ENCODE measurements at places on chromosomes 13 and 19.

DNA sequence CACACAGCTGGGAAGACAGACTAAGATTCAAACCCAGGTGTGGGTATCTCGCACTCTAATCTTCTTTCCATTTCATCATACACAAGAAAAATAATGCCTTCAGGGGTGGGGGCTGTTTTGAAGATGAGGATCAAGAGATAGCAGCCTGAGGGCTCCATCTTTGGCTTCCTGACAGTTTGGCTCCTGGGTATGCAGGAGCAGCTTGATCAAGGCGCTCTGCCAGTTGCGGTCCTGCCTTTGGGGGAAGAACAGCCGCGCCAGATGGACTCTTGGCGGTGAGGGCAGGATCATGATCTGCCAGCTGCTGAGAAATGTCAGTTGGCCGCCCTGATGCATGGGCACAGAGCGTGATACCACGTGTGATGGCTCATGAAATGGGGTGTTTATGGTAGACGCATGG is 119.1 kb downstream of the IER2 start:
- DNase-seq = no peak

DNA sequence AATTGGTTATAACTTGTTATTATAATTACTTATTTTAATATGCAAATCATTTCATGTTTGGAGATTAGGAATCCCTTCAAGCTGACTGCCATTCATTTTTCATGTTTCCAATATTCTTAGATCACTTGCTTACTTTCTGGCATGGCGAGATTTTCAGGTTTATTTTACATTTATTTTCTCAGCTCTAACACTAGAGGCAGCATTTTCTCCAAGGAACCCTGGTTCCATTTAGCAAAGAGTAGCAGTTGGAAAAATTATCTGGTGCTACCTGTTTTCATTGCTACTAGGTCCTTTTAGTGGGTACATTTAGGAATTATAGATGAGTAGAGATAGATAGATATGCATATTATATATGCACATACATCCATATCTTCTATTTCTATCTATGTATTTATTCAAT is 90.9 kb upstream of the TRPC4 start:
- no peak for DNase-seq

- DNase-seq = no peak
Measured at GRCh38 chr19:14772467-14772866, 5.9 kb downstream of the ADGRE2 start.

- DNase-seq = no peak
Measured at GRCh38 chr13:52798770-52799430, 49.5 kb downstream of the PCDH8 start.

- DNase-seq = no peak
Measured at GRCh38 chr13:43240278-43240677, 216.9 kb downstream of the DNAJC15 start.
